Small intestine (tissue), 16 donors: ENCODE measurements at places on chromosomes 7 and 10.

- DNase-seq, result no peak
Observed at GRCh38 chr7:39946693-39947092, 3.4 kb upstream of the CDK13 start.

DNA sequence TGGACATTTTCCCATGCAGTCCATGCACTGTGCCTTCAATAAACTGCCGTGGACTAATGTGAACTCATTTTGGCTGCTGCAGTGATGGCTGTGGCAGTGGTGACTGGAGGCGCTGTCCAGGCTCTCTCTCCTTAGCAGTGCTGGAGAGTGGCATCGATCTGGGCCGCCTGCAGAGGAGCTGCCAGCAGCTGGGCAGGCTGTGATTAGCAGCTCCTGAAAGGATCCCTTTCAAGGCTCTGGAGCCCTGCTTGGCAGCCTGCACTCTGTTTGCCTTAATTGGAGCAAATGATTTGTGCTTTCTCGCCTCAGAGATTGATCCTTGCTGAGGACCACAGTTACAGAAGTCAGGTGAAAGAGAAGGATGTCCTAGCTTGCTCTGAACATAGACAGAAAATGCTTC lies 130.1 kb upstream of the VWC2 start:
- no peak for DNase-seq

DNA sequence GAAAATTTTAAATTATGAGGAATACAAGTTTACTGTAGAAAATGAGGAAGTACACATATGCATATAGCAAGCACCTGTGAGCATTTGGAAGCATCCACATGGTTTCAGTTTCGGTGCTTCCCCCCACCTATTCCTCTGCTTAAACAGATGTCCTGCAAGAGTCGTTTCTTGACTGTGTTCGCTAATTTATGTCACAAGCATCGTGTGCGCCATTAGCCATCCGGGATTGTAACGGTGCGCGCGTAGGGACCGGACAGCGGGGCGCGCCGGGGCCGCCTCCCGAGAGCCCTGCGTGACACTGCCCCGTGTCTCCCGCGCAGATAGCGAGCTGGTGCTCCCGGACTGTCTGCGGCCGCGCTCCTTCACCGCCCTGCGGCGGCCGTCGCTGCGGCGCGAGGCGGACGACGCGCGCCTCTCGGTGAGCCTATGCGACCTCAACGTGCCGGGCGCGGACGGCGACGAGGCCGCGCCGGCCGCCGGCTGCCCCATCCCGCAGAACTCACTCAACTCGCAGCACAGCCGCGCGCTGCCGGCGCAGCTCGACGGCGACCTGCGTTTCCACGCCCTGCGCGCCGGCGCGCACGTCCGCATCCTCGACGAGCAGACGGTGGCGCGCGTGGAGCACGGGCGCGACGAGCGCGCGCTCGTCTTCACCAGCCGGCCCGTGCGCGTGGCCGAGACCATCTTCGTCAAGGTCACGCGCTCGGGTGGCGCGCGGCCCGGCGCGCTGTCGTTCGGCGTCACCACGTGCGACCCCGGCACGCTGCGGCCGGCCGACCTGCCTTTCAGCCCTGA lies 90.9 kb downstream of the NEURL1 start:
- DNase-seq, result peak; percentile 75

- DNase-seq, result no peak
Observed at GRCh38 chr7:98288064-98288823, 6.8 kb downstream of the BRI3 start.

DNA sequence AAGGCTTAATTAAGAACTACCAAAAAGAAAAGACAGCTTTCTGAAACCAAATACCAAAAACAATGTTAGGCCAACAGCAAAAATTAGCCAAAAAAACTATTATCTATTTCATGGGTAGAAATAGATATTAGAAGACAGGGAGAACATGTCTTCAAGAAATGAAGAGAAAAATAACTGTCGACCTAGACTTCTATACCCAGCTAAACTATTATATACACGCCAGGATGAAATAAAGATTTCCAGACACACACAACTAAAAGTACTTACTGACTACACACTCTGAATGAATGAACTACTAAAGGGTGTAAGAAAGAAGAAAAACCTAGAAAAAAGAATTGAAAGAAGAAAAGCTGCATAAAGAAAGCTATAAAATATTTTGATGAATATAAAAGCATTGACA lies 11.5 kb upstream of the CDHR3 start:
- no peak for DNase-seq

DNA sequence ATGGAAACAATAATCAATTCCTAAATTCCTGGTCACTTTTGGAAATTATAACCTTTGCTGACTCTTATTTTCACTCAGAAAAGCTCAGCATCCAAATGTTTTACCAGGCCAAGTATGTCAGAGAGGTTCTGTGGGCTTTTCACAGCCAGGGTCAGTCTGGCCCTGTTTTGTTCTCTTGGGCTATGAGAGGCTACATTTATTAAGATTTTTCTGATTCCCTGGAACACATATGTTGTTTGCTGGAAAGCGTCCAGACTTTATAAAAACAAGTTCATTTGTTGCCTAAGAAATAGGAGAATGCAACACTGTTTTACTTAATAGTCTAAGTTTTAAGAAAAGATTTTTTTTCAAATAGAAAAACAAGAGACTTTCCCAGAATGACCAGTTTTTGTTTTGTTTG lies 238.4 kb upstream of the PLXDC2 start:
- DNase-seq, result no peak

- DNase-seq, result no peak
Observed at GRCh38 chr7:155252892-155253501, 44.7 kb upstream of the INSIG1 start.
